ENCODE measurements at places on chromosomes 4 and X.

GRCh38 chr4:27187786-27188185 is 327.1 kb downstream of the STIM2 start:
- DNase-seq: no peak

DNA sequence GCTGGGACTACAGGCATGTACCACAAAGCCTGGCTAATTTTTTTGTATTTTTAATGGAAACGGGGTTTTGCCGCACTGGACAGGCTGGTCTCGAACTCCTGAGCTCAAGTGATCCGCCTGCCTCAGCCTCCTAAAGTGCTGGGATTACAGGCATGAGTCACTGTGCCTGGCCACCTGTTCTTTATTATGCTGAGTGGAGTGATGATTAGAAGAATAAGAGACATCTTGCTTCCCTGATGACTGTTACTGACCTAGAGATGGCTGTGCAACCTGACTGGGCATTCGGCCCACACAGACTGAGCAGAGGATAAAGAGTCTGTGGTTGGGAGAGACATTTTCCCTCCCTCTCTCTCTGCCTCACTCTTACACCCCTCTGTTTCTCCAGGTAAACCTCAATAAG is 56.7 kb downstream of the SPINK2 start:
- no peak for DNase-seq

- DNase-seq: no peak
Observed at GRCh38 chr4:38009421-38009820, 49.2 kb downstream of the PTTG2 start.

DNA sequence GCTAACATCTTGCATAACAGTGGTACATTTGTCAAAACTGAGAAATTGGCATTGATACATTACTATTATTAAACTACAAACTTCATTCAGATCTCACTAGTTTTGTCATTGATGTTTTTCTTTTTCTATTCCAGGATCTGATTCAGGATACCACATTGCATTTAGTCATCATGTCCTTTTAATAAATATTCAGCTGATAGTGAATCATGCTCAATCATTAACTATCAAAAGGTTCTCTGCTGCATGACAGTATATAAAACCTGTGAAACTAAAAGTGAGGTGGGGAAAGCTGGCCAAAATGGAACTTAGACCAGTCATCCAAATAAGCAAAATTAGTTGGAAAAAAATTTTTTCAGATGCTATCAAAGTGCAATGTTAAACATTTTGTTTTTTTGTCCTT is 28.1 kb upstream of the HS6ST2 start:
- no peak for DNase-seq

- DNase-seq: no peak
Observed at GRCh38 chrX:97751735-97752134, 868.0 kb downstream of the RPA4 start.
